ENCODE measurements at places on chromosomes 16 and 17. TPM values are rescaled to one million over a fixed set of nuclear protein-coding genes. Genes with fewer than 3 reads are reported as not detected.

FBXO39 gene
- 0.12 TPM for polyA plus RNA-seq

C16orf74 gene
- 5.0 TPM for polyA plus RNA-seq

TMEM238L gene
- polyA plus RNA-seq = not detected

KRT25 gene
- polyA plus RNA-seq = not detected

PDE6G gene
- 1.0 TPM for polyA plus RNA-seq

Data from AG04450 (cell line).